ENCODE measurements at places on chromosomes 11 and 22. TPM values are rescaled to one million over a fixed set of nuclear protein-coding genes. Genes with fewer than 3 reads are reported as not detected.

KDM4D gene
- total RNA-seq, result not detected

RIBC2 gene
- 13.0 TPM for total RNA-seq

PRG3 gene
- total RNA-seq, result not detected

ART1 gene
- not detected for total RNA-seq

LRP4 gene
- total RNA-seq, result 16.5 TPM

OR8D4 gene
- 1.4 TPM for total RNA-seq

RAB39A gene
- total RNA-seq, result 3.2 TPM

SLC17A6 gene
- not detected for total RNA-seq

- peak; percentile 68 for DNase-seq
Observed at GRCh38 chr11:75896843-75897419, 81.9 kb downstream of the UVRAG start.

DNA sequence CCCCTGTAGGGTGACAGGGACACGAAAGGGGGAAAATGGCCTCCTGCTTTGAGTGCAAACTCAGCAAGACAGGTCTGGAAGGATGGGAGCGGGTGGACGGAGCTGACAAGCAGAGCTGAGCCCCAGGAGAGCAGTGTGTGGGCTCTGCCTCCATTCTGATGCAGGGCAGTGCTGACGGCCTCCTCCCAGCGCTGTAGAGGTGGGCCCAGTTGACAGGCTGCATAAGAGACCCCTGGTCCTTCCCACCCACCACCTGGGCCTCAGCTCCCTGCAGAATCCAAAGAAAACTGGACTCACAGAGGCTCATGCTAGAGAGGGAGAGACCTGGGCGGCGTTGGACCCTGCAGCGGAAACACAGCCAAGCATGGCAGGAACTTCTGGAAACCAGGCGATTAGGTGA is 1113.4 kb downstream of the BRD1 start:
- no peak for DNase-seq

DNA sequence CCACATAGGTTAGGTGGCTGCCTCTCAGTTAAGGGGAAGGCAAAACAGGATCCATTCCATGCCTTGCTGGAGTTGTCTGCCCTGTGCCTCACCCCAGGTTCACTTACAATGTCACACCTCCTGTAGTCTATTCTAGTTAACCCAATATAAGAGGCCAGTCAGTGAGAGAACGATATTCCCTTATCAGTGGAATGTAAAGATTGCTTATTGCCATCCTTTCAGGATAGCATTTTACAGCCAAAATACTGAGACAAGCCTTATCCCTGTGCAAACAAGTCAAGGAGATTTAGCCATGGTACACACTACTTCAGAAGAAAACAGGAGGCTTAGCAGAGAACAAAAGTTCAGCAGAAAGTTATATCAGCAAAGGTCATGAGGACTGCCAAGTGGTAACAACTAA is 5.5 kb downstream of the CYP2R1 start:
- DNase-seq, result no peak

- no peak for DNase-seq
Observed at GRCh38 chr11:104668797-104669463, 229.3 kb downstream of the CASP12 start.

GRCh38 chr11:112285841-112286311 is 25.2 kb upstream of the PLET1 start:
- no peak for DNase-seq

- no peak for DNase-seq
Observed at GRCh38 chr11:115316696-115317095, 187.5 kb downstream of the CADM1 start.

GRCh38 chr11:83140691-83141455 is 16.1 kb upstream of the PCF11 start:
- no peak for DNase-seq

- no peak for DNase-seq
Observed at GRCh38 chr11:113476553-113476952, 1.4 kb upstream of the DRD2 start.

- no peak for DNase-seq
Observed at GRCh38 chr11:122665861-122666260, 10.3 kb downstream of the UBASH3B start.

DNA sequence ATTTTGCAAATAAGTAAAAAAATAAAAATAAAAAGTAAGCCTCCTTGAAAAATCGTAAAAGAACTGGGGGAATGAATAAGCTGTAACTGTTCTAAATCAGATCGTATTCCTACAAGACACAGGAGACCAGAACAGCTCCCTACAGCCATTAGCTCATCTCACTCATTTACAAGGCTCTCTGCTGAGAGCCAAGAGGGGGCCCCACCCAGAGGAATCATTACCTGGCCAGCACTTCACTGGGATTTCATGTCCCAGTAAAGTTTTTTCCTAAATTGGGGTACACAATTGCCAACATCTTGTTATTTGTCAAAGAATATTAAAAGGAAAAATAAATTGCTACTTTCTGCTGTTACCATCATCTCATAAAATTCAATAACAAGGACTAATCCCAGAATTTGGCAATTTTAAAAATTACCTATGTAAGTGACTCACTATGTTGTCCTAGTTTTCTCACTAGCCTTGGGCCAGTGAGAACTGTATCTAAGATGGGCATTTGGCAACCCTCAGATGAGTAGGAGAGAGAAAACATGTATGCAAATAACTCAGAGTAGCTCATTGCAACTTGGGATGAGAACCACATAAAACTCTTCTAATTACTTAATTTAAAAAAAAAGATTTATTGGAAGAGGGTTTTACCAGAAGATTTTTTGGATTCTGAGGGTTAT is 18.4 kb upstream of the SMTN start:
- no peak for DNase-seq

- DNase-seq, result no peak
Observed at GRCh38 chr11:67347964-67348749, 5.2 kb downstream of the POLD4 start.

DNA sequence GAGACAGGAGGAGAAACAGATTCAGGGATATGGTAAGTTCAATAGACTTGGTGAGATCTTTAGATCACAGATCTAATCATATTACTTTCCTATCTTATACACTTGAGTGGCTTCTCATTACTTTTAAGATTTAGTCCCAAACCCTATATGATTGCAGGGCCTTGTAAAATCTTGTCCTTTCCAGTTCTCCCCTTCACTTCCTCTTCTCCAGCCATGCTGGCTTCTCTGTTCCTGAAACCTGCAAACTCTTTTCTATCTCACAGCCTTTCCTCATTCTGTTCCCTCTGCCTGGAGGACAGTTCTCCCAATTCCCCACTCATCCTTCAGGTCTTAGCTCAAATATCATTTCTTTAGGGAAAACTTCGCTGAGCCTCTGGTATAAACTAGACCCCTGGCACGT is 65.9 kb upstream of the BIRC3 start:
- no peak for DNase-seq

DNA sequence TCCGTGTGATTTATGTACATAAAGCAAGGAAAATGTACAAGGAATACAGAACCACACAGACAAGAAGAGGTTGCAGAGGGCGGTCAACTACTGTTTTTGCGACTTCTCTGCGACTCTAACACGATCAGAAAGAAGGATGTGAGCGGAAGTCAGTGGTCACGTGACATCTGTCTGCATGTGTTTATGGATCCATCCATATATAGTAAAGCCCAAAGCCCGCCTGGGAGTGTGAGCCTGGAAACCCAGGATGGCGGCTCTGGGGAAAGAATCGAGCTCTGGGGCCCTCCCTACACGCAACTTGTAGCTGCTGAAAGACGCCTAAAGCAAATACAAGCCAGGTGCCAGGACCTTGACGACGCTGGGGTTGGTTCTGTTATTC is 8.8 kb downstream of the OSBPL5 start:
- DNase-seq, result peak; percentile 67

- DNase-seq, result peak; percentile 92
Observed at GRCh38 chr11:78742430-78742829, 167.8 kb upstream of the NARS2 start.

DNA sequence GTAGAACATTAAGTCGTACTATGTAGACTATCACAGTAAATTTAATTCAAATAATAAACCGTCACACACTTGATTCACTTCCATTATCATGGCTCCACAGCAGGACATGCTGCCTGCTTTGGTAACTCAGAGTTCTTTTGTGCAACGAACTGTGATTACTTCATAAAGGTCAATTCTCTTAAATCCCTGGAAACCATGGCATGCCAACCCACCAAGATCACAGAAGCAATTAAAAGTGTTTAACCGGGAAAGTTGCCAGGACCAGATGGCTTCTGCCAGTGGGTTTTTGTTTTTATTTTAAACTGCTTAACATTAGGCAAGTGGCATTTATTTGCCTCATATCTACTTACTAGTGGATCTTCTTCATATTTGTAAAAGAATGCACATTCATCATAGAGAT is 1162.1 kb downstream of the DLG2 start:
- DNase-seq, result no peak

DNA sequence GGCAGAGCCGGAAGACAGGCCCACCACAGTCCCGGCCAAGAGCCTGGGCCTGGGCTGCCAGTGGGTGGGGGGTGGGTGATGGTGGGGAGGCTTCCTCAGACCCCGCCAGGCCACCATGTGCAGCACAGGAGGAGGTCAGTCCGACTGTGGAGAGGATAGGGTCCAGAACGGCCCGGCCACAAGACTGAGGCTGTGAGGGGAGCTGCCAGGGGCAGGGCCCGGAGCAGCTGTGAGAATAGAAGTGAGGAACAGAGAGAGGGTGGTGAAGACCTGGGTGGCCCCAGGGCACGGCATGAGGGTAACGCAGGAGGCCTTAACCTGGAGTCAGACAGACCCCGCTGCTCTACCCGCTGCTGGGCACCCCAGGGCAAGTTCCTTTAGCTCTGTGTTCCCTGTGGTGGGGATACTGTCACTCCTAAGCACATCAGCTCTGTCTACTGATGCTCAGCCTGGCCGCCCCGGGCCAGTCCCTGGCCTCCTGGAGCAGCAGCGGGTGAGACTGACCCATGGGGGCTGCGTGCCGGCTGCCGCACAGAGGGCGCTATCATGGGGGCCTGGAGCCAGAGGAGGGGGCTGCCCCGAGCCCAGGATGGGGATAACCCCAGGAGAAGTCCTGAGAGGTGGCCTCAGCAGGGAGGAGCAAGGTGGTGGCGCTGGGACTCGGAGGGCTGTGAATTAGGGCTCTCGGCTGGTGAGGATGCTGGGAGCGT is 1.7 kb downstream of the FERMT3 start:
- DNase-seq, result no peak

GRCh38 chr11:15816260-15816871 is 540.0 kb downstream of the SOX6 start:
- DNase-seq, result peak; percentile 64

Measured in stomach (tissue), 19 donors.